NCI-H460 (cell line): ENCODE measurements at places on chromosomes 12 and 14.

DNA sequence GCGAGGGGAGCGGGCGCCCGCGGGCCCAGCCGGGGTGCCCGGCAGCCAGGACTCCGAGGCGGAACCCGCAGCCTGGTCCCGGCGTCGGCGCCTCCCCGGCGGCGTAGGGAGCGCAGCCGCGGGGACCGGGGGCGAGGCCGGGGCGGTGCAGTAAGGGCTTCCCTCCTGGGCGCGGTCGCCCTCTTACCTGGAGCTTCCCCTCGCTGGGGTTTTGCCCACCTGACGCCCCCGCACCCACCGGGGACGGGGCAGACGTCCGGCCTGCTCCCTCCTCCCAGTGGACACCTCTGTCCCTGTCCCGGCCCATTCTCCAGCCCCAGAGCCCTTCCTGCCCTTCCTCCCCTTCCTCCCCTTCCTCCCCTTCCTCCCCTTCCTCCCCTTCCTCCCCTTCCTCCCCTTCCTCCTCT is 413 bp upstream of the TUBA1C start:
- DNase-seq = no peak

DNA sequence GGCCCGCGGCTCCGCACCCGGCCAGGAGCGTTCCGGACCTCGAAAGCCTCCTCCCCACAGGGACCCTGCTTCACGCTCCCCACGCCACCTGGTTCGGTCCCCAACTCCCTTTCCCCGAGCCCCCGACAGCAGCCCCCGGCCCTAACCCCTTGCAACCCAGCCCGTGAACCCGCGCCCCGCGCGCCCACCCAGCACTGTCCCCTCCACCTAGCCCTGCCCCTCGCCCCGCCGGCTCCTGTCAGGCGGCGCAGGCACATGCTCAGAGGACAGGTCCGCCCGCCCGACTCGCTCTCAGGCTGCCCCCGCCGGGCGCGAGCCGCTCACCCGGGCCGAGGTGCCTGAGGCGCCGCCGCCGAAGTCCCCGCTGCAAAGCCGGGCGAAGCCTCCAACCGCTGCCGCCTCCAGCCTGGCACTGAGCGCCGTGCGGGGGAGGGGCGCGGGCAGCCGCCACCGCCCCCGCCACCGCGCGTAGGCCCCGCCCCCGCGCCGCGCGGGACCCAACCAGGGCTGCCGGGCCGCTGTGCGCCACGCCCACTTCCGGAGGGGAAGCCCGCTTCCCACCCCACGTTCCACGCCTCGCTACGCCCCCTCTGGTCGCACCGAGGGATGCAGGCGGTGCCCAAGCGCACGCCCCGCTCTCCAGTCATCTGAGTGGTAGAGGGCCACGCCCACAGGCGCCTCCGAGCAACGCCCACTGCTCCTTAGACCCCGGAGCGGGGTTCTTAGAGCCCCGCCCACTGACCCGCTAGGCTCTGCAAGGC is at the start of gene CORO1C:
Gene CORO1C, minus strand, starts transcription at position 414 of the 761 bp plus-strand sequence. CDS start 30,200 bp downstream, outside the sequence.
- DNase-seq = peak; percentile 97

- DNase-seq = peak; percentile 36
Measured at GRCh38 chr14:94923786-94924185, 153.9 kb upstream of the GSC start.

- no peak for DNase-seq
Measured at GRCh38 chr12:67661311-67662021, 12.9 kb downstream of the DYRK2 start.

GRCh38 chr12:88052686-88053085 is 23.5 kb upstream of the C12orf50 start:
- DNase-seq = peak; percentile 41

GRCh38 chr12:28967426-28967825 is 181.7 kb upstream of the FAR2 start:
- DNase-seq = no peak

GRCh38 chr14:41488401-41488800 is 118.3 kb upstream of the LRFN5 start:
- no peak for DNase-seq

DNA sequence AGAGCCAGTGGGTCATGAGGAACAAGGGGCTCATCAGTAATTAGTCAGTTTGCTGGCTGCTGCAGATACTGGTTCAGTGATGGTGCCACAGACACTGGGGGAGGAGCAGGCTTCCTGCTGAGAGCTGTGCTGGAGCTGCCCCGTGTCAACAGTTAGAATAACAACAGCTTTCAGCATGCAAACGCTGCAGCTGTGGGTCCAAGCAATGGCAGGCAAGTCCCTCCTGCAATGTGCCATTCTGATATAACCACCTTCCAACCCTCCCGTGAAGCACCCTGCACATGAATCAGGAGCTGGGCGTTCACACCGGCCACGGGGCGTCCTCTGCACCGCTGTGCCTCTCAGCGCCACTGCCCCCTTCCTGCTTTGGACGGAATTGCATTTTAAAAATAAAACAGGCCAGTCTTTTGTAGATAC is 258.4 kb upstream of the SFSWAP start:
- peak; percentile 26 for DNase-seq

GRCh38 chr12:23004473-23005020 is 379.6 kb downstream of the ETNK1 start:
- no peak for DNase-seq
